ENCODE measurements at places on chromosomes 11 and 22.

GRCh38 chr11:133081730-133082452, 450.4 kb downstream of the OPCML start:
- DNase-seq: no peak

- no peak for DNase-seq
These were observed 45.5 kb downstream of the ENDOD1 start for GRCh38 chr11:95135155-95135554.

DNA sequence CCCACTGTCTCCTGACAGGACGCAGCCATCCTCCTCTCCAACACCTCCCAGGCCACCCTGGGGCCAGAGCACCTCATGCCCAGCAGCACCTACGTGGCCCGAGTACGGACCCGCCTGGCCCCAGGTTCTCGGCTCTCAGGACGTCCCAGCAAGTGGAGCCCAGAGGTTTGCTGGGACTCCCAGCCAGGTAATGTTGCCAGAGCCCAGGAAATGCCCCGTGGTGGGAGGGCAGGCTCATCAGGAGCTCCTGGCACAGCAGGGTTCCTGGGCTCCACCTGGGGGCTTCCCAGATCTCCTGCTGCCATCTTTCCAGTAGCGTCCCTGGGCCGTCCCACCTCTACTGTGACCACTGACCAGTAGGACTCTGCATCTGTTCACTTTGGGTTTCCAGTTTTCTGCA, 16.2 kb downstream of the CSF2RB start:
- DNase-seq: no peak

DNA sequence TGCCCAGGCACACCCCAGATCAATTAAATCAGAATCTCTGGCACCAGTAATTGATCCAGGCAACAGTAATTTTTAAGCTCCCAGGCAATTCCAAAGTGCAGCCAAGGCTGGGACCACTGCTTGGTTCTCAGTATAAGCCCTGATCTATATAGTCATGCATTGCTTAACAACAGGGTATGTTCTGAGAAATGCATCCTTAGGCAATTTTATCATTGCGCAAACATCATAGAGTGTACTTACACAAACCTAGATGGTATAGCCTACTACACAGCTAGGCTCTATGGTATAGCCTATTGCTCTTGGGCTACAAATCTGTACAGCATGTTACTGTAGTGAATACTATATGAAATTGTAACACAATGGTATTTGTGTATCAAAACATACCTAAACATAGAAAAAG, 651 bp upstream of the C11orf42 start:
- no peak for DNase-seq

- no peak for DNase-seq
These were observed 48.7 kb downstream of the LDLRAD3 start for GRCh38 chr11:35992548-35992947.

- DNase-seq: no peak
These were observed 15.3 kb downstream of the HIPK3 start for GRCh38 chr11:33272338-33273107.

- DNase-seq: no peak
These were observed 16.4 kb downstream of the KIAA0930 start for GRCh38 chr22:45224331-45224730.

DNA sequence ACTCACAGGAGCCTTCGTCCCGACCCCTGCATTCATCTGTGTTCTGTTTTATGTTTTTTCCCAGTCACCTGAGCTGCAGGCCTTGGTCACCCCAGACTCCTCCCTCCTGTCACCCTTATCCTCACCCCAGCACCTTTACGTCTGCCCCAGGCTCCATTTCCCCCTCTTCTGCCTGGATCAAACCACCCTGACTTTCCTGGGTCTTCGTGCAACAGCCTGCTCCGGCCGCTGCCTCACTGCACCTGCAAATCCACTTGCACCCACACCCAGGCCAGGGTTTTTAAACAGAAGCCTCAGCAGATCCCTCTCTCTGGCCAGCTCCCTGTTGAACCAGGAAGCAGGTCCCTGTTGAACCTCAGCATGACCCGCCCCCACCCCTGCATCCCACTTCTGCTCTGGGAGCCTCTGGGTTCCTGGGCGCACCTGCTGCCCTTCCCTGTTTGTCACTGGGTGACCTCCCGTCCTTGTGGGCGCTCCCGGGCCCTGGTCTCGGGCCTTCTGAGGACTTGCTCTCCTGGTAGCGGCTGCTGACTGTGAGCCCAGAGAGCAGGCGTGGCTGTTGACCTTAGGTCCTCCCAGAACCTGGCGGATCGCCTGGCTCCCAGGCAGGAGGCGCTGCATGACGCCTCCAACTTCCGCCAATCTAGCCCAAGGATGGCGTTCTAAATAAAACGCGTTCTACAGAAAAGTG, 12.8 kb downstream of the MAPK8IP2 start:
- no peak for DNase-seq

- DNase-seq: no peak
These were observed 74.8 kb downstream of the APOL5 start for GRCh38 chr22:35792506-35792905.

DNA sequence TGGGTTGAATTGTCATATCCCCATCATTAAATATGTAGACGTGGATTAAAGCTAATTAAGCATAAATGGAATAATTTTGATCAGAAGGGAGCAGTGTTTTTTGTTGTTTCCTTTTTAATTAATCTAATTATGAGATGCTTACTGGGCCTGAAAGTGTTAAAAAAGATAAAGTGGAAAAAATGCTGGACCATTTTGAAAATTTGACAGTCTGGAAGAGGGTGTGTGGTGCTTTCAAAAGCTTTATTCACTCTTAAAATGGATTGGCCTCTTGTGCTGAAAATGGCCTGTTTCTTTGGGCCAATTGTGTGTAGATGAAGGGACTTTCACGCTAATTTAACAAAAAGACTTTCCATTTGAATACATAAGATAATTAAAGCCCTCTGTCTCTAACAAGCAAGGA, 1.8 kb downstream of the TNRC6B start:
- DNase-seq: no peak

Data from CD4-positive, alpha-beta T cell treated with Interferon gamma for 1 hour (primary cell).